ENCODE measurements at places on chromosomes 11 and 22. TPM values are rescaled to one million over a fixed set of nuclear protein-coding genes. Genes with fewer than 3 reads are reported as not detected.

Gene MS4A7
- total RNA-seq, result not detected

DNA sequence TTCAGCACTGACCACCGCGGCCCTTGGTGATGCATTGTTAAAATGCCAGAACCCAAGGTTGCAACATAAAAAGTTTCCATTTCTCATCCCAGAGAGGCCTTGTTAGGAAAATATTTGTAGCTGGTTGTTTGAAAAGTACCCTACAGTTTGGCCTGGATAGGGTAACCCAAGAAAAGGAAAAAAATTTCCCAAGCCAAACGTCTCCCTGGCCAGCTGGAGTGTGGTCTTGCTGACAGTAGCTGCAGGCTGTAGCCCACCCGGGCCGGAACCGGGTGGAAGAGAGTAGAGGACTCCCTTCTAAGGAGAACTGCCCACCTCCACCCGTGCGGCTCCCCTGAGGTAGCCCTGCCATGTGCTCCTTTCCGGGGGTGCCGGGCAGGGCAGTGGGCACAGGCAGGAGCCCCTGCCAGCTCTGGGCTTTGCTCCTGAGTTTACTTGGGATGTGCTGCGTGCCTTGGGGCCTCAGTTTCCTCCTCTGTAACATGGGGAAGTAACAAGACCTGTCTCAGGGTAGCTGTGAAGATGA lies 38.5 kb downstream of the IGHMBP2 start:
- DNase-seq, result no peak

DNA sequence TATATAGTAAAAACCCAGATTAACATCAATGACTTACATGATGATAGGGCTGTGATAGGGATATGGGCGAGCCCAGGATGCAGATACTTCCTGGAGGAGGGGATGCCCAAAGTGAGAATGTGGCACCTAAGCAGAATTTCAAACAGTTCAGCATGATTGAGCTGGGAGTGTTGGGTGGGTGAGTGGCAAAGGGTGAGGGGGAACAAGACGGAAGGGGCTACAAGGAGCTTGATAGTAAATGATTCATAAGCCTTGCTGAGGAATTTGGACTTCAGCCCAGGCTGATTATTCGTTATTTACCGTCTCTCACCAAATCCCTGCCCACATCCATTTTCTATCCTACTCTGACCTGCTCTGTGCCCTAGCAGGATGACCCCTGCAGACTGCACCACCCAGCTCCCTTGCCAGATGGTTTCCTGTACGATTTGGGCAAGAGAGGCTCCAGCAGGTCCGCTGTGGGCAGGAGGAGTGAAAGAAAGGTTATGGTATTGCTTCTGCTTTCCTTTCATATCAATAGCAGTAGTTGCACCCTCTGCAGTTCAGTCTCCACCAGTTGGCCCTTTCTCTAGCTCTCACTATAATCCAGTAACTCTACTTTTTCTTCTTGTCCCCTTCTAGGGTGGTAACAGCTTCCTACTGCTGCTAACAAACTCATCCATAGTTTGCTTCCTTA lies 30.3 kb upstream of the SIK2 start:
- DNase-seq, result no peak

- DNase-seq, result no peak
These were observed 472.2 kb upstream of the ANO3 start for GRCh38 chr11:25859776-25860175.

- DNase-seq, result no peak
These were observed at the start of gene SHANK2 for GRCh38 chr11:71252269-71252769. SHANK2 (minus strand) TSS chr11:71252577; CDS start chr11:71147326, 105,251 bp downstream.

DNA sequence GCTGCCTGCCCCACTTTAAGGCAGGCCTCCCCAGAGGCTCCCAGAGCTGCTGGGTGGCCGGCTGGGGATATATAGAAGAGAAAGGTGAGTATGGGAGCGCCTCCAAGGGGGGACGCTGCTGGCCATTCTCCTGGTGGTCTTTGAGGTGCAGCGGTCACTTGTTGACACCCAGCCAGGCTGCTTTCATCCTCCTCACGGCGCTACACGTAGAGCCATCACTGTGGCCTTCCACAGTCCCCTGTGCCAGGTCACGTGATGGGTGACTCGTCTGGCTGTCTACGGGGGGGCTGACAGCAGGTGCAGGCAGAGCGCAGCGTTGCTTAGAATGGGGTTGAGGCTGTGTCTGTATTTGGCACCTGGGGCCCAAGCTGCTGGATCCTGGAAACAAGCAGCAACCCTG lies 1.9 kb downstream of the ACR start:
- no peak for DNase-seq

Gene ADAMTS15
- total RNA-seq, result 13.8 TPM

GRCh38 chr22:40176921-40177737 lies 596 bp upstream of the TNRC6B start:
- DNase-seq, result peak; percentile 54

GRCh38 chr11:12392672-12393071 lies 15.3 kb downstream of the PARVA start:
- DNase-seq, result no peak

- no peak for DNase-seq
These were observed 56.7 kb upstream of the LINC01488 start for GRCh38 chr11:69424748-69425147.

Gene MMP7
- 8.4 TPM for total RNA-seq

Gene PAMR1
- total RNA-seq, result 12.6 TPM

- no peak for DNase-seq
These were observed 53.1 kb downstream of the ARRB1 start for GRCh38 chr11:75298191-75298975.

Gene CYB5R2
- 11.9 TPM for total RNA-seq

DNA sequence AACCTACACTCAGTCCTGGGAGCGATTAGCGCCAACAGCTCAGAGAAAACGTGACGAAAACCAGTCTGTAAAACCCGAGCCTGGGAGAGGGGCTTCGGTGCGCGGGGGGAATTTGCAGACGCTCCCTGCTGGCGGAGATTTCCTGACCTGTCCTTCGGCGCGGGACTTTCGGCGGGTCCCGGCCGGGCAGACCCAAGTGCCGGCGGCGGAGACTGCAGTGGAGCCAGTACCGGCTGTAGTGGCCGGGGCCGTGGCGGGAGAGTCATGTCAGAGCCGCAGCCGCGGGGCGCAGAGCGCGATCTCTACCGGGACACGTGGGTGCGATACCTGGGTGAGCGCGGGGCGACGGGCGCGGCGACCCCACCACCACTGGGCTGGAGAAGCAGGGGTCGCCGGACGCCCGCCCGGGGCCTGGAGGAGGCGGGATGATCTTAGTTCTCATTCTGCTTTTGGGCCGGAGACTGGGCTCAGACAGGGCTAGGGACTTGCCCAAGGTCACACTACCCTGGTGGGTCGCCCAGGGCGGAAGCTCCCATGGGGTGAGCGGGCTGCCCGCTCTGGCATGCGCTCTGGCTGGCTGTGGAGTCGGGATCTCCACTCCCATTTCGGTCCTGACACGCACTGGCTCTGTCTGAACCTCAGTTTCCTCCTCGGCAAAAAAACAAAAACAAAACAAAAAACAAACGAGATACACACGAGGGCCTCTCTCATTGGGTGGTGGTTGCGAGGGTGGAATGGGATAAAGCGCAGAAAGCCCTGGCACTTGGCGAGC lies at the start of gene MTFP1:
Gene MTFP1 (plus strand): TSS at position 153 of the 772 bp plus-strand sequence. CDS start 112 bp downstream, at position 265.
- DNase-seq, result peak; percentile 54

DNA sequence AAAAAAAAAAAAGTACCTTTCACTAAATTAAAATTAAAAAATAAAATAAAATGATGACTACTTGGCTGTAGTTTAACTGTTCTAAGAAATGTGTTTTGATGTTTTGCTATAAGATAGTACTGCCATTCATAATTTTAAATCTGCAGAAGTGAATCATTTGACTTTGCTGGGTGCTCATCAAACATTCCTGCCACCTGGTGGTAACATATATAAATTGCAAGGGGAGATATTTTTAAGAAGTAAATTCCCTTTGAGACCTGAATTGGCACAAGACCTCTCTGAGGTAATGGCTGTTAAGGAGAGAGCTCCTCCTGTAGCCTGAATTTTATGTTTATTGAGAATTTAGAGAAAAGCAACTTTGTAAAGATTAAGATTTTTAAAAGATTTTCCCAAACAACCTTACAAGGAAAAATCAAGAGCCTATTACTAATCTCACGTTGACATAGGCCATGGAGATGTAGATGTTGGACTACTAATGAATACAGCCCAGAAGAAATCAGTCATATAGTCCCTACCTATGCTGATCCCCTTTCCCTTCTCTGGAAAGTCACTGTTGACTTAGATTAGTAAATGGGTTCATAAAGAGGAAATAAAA lies 11.9 kb upstream of the NARS2 start:
- DNase-seq, result no peak

- DNase-seq, result no peak
These were observed 24.5 kb downstream of the DUSP8 start for GRCh38 chr11:1547467-1548098.

DNA sequence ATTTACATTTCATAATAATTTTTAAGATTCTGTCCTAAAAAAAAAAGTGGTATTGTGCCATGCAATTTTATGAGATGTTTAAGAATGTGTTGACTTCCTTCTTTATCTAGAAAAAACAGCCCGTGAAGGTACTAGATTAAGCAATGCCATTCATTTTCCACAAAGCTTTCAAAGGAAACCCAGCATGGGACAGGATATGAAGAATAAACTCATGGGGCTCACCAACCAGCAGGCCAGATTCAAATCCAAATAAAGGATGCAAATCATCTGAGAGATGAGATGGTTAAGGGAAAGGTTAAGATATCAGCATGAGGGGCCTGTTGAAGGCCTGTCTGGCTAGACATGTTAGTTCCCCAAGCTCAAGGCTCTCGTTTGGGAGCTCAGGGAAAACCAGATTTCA lies 199.1 kb downstream of the SWAP70 start:
- DNase-seq, result no peak

DNA sequence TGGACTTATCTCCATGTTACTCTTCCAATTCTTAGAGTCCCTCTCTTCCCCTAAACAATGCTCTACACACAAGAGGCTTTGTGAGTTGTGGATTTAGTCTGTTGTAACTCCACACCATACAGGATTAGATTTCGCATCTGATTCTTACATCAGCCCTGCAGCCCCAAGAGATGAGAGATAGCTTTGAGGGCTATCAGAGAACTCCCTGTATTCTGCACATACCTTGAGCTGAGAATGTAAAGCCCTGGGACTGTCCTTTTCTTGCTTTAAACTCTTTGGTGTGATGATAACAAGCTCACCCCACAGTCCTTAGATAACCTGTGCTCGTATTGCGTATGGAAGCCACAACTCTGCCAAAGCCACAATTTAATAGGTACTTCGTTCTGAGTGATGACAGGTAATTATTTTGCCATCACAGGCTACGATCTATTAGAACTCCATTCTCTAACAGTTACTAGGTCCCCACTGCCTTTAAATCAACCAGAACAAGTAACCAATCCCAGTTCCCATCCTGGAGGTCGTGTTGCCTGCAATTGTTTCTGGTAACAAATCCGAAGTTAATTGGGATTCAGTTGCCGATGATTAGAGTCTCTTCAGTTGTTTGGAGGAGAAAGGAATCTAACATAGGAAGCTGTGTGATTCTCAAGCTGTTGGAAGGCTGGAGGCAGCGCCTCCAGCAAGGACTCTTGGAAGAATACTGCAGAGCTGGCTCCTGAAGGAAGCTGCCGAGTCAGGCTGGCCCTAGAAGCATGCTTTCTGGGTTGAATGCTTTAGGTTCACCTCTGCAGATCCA lies 1.3 kb upstream of the PARVG start:
- DNase-seq, result no peak

DNA sequence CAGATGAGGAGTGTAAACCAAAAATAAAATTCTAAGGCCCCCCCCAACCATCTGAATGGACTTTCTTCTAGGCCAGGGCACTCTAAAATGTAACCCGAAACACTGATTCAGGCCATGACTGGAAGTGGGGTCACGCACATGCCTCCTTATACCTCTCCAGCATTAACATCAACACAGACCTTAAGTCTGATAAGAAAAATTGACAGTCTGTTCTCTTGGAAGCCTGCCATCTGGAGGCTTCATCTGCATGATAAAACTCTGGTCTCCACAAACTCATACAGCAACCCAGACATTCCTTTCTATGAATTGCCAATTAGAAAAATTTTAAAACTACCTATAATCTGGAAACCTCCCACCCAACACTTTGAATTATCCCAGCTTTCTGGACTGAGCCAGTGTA lies 3.9 kb upstream of the SERGEF start:
- no peak for DNase-seq

- no peak for DNase-seq
These were observed 38.8 kb upstream of the ALX4 start for GRCh38 chr11:44348721-44349120.

DNA sequence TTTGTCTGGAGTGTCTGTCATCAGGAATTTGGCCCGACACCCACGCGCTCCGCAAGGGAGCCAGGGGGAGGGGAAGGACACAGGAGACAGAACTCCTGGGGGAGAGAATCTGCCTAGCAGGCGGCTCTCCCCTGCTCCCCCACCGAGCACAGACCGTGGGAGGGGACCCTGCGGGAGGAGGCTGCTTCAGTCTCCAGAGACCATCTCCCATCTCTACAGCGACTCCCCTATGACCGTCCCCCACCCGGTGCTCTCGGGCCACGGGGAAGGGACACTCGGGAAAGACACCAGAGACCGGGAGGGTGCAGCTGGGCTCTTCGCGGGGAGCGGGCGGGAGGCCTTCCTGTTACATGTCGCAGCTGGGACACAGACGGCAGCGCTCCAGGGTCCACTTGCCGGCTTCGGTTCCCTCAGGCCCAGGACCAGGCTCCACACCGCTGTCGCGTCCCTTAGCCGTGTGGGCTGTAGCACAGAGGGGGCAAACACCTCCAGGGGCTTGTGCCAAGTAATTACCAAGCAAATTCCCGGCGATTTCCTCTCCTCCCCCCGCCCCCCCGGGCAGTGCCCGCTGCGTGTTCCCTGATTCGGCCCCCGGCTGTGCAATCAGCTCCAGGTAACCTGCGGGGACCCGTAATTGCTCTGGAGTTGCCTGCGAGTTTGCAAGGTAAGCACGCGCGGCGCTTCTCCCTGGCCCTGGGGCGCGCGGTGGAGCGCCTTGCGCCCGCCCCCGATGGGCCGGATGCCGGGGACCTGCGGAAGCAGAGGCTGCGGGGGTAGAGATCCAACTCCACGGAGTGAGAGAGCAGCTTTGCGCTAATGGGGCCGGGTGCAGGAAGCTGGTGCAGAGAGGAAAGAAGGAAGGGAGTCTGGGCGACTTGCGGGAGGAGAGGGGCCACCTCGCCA lies 155.1 kb upstream of the CADM1 start:
- peak; percentile 56 for DNase-seq

GRCh38 chr11:76885390-76886097 lies 24.8 kb downstream of the ACER3 start:
- DNase-seq, result peak; percentile 68

DNA sequence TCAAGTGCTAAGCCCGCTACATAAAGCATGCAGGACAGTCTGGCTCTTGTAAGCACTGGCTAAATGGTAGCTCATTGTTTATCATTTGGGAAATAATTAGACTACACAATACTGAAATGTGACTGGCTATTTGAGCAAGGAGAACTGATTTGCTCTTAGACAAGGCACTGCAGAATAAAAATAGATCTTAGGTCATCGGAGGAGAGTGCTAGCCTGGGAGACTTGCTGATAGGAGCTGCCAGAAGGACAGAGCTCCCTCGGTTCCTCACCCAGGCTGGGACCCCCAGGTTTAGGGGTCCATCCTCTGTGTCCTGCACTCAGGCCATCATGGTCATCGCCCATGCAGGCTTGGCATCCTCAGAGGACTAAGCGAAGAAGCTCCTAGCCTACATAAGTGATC lies 184.4 kb upstream of the NCAM1 start:
- DNase-seq, result no peak

Gene MAML2
- total RNA-seq, result 27.1 TPM

Gene OTUB1
- total RNA-seq, result 77.9 TPM

GRCh38 chr11:96396637-96397036 lies 6.8 kb downstream of the JRKL start:
- DNase-seq, result no peak

Gene OLFML1
- total RNA-seq, result not detected

- peak; percentile 74 for DNase-seq
These were observed 31.7 kb downstream of the PAX6 start for GRCh38 chr11:31779374-31779791.

- DNase-seq, result no peak
These were observed 352.8 kb downstream of the BUD13 start for GRCh38 chr11:116420030-116420429.

Data from astrocyte (in vitro differentiated cells and primary cell).